Fibroblast of upper back skin (primary cell): ENCODE measurements at places on chromosomes 7 and 10.
A peak's percentile ranks its signal among the peaks of the same experiment; 100 is the strongest.

GRCh38 chr10:84179059-84179710 is 5.6 kb downstream of the GPR15LG start:
- no peak for DNase-seq

DNA sequence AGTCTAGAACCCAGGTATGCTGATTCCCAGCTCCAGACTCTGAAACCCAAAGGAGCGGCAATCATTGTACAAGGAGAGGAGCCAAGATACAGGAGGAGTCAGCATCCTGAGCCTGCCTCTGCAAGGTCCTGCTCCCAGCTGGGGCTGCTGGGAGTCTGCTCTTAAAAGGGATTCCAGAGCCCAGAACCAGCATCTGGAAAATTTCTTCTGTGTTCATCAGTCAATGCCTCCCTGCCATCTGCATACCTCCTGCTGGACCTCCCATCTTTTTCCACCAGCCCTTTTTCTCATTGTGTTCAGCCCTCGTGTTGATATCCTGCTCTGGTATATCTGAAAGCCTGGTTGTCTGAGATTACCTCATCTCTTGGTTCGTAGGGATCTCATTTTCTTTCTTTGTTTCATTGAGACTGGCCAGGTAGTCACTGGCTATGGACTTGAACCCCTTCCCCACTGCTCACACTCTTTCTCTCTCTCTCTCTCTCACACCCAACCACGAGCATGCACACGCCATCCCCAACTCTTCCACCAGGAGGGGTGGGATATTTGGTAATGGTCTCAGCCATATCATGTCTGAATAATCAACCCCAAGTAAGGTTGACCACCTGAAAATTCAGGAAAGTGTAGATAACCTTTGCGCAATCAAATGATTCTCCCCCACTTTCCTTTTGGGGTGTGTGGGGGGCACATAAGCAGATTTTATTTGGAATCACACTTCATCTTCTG is 608.8 kb downstream of the LRMDA start:
- DNase-seq, result no peak

- DNase-seq, result no peak
Observed at GRCh38 chr7:101564778-101565211, 64.3 kb downstream of the MYL10 start.

- no peak for DNase-seq
Observed at GRCh38 chr10:18619016-18619415, 32.4 kb downstream of the NSUN6 start.

DNA sequence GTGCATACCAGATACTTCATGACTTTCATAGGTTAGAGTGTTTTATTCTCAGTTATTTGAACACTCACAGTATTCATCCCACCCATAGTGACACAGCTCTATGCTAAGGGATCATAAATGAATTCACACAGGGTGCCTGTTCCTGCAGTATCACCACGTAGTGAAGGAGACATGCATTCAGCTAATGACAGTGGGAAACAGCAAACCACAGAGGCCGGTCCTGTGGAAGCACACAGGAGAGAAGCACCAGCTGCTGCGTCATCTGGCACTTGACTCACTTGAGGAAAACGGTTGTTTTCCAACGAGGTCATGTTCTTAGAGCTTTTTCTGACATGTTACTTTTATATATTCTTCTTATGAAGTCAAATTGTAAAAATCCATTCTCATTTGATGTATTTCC is 73.0 kb downstream of the UBE3C start:
- peak; percentile 65 for DNase-seq

- DNase-seq, result no peak
Observed at GRCh38 chr7:98232799-98233198, 19.2 kb downstream of the TECPR1 start.

DNA sequence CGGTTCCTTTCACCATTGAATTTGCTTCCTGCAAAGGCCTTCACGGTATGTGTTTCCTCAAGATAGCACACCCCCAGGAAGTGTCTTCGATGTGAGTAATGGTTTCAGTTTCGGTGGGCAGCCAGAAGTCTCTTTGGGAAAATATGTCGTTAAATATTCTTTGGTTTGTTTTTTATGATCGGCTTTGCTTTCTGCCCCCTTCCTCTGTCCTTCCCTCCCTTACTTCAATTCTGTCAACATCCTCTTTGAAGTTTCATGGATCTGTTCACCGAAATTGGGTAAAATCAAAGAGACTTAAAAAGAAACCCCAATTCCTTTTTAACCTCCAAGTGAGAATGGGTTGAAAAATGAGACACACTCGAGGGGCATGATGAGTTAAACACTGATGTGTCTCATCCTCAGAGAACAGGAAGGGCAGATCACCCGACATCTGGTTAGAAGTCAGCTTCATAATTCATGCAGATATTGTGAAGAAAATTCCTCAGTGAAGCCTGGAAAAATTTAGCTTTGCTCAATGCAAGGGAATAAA is 170.8 kb upstream of the HABP2 start:
- DNase-seq, result peak; percentile 83

DNA sequence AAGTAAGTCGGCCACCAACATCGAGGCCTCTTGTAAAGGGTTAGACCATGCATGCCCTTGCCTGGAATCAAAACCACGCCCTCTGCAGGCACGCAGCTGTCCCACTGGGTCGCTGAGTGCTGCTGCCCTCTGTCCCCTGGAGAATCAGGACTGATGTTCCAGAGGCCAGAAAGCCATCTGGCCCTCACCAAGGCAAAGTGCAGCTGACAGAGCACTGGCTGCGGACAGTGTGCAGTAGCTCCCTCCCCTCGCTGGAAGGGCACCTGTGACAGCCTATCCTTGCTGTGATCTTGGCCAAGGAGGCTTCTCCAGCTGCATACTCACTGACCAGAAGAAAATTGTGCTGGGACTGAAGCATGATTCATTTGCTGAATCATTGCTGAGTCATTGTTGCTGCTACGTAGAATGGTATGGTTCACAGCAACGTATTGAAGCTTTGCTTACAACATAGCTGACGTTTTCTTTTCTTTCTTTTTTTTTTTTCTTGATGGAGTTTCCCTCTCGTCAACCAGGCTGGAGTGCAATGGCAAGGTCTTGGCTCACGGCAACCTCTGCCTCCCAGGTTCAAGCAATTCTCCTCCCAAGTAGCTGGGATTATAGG is 30.4 kb downstream of the DDC start:
- DNase-seq, result peak; percentile 97

GRCh38 chr7:112505495-112505894 is 24.7 kb downstream of the LSMEM1 start:
- DNase-seq, result no peak

GRCh38 chr10:125085258-125086054 is 74.9 kb downstream of the CTBP2 start:
- DNase-seq, result no peak

- DNase-seq, result no peak
Observed at GRCh38 chr10:22604344-22605126, 109.8 kb downstream of the PIP4K2A start.

- DNase-seq, result no peak
Observed at GRCh38 chr7:102303669-102304422, 17.2 kb downstream of the SH2B2 start.

- no peak for DNase-seq
Observed at GRCh38 chr7:49403844-49404243, 369.6 kb upstream of the VWC2 start.

GRCh38 chr7:127900141-127900540 is 131.1 kb downstream of the LRRC4 start:
- DNase-seq, result no peak

- DNase-seq, result no peak
Observed at GRCh38 chr10:17817790-17818189, 8.6 kb downstream of the MRC1 start.

DNA sequence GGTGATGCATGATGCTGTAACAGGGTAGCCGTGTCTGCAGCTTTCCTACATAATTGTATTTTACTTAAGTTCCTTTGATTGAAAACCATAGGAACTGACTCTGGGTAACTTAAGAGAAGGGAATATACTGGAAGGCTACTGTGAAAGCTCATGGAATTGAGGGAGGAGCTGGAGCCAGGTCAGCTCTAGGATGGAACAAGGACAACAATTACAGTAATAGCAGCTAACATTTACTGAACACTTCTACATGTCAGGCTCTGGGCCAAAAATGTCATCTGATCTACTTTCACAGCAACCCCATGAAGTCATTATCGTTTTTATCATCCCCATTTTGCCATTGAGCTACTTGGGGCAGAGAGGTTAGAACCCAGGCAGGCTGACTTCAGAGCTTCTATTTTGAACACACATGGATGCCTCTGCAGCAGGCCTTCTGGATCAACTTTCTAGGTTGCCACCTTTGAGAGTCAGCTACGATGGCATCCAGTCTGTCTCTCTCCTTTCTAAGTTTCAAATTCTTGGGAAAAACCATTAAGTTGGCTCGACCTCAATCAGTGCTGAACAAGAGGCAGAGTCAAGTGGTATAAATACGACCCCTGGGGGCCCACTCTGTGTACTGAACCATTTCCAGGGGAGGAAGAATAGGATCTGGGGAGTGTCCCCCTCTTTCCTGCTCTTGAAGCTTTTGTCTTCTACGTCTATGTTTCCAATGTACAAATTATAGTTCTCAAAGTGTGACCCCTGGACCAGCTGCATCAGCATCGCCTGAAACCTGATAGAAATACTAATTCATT is 272.3 kb upstream of the PLPP4 start:
- DNase-seq, result no peak

DNA sequence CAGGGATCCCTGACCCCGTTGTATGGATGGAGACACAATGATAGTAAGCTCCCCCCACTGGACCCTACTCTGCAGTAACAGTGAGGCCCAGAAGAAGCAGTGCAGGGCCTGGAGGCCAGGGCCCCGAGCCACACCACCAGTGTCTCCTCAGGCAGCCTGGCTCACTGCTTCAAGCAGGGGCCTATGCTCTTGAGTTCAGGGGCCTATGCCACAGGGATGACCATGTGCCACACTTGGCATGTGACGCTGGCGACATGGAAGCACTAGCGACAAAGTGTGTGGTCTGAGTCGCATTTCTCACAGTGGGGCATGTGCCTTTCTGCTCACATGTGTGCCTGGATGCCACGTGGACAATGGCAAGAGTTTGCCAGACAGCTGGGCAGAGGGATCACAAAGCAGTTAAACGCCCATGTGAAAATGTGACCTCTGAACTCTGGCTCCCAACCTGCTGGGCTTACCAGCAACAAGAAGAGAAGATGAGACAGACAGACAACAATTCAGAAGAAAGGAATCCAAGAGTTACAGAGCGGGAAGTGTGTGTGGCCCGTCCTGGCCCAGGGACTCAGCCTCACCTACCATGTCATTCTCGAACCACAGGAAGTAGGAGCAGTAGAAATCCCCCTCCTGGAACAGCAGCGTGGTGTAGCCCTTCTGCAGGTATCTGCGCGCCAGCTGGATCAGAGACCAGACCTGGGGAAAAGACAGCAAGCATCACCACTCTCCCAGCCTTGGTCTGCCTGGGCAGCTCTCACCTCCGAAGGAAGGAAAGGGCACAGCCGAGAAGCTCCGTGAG is 4.7 kb upstream of the PYROXD2 start:
- no peak for DNase-seq

GRCh38 chr7:57305192-57305748 is 144.7 kb upstream of the ZNF716 start:
- no peak for DNase-seq

DNA sequence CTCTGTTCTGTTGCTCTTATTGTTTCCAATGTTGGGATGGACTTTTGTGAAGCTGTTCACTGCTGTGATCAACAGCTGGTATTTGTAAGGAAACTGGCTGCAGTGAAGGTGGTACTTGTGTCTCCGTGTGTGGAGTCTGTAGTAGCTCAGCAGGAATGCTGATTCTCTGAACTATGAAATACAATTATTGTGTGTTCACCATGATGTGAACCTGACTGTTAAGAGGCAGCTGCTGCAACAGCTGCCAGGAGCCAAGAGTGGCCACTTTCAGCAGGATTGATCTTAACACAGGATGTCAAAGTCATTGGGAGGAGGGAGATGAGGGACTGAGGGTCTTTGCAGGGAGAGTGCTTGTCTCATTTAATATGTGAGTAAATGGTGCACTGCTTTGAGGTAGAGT is 13.9 kb downstream of the VSTM2A start:
- no peak for DNase-seq

GRCh38 chr10:22849077-22849805 is 78.6 kb upstream of the ARMC3 start:
- no peak for DNase-seq

DNA sequence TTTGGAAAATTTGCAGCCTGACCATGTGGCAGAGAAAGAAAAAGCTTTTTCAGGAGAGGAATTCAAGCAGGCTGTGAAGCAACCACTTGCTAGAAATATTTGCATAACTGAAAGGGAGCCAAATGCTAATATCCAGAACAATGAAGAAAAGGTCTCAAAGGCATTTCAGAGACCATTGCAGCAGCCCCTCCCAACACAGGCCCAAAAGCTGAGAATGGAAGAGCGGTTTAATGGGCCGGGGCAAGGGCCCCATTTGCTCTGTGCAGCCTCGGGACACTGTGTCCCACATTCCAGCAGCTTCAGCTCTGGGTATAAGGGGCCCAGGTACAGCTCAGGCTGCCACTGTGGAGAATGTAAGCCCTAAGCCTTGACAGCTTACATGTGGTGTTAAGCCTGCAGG is 918.1 kb upstream of the POT1 start:
- no peak for DNase-seq

GRCh38 chr10:6068006-6068405 is 5.8 kb upstream of the IL2RA start:
- no peak for DNase-seq

- DNase-seq, result no peak
Observed at GRCh38 chr7:88269586-88269985, 37.1 kb downstream of the STEAP4 start.

- no peak for DNase-seq
Observed at GRCh38 chr10:12705943-12706342, 295.6 kb downstream of the CCDC3 start.

DNA sequence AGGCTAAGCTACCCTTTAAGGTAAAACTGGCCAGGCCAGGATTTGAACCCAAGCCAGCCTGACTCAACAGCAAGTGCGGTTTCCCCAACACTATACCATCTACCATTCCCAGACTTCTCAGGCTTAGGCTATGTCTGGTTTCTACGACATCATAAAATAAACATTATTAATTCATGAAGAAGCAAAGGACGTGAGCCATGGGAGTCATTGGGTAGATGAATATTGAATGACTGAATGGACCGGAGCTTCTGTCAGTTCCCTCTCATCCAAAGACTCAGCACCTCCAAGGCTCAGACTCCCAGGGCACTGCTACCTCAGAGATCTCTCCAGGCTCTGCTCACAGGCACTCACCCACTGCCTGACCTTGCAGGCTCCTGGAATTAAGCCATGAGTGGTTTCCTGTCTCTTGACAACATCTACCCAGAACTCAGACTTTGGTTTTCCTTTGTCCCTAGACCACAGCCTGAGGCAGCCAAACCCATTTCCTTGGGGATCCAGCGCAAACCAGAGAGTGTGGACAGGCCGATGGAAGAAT is 64.6 kb upstream of the STEAP1B start:
- peak; percentile 96 for DNase-seq
